ENCODE measurements at places on chromosomes 5 and 9. TPM values are rescaled to one million over a fixed set of nuclear protein-coding genes. Genes with fewer than 3 reads are reported as not detected.

GRCh38 chr9:125085703-125086477 is 57.4 kb downstream of the SCAI start:
- no peaks in the 10 kb centered on the region for H3K27me3 ChIP-seq
- peaks cover 35% of the 10 kb centered on the region for H3K36me3 ChIP-seq
- no peak overlapping the region for H3K27ac ChIP-seq
- H3K4me1 ChIP-seq = peaks cover 4% of the 10 kb centered on the region
- DNase-seq = no peak
- no peak overlapping the region for H3K4me3 ChIP-seq

- no peak overlapping the region for H3K27ac ChIP-seq
- H3K4me3 ChIP-seq = no peak overlapping the region
- no peaks in the 10 kb centered on the region for H3K4me1 ChIP-seq
- H3K36me3 ChIP-seq = no peaks in the 10 kb centered on the region
Measured at GRCh38 chr9:111176511-111176910, 138.2 kb upstream of the LPAR1 start.

DNA sequence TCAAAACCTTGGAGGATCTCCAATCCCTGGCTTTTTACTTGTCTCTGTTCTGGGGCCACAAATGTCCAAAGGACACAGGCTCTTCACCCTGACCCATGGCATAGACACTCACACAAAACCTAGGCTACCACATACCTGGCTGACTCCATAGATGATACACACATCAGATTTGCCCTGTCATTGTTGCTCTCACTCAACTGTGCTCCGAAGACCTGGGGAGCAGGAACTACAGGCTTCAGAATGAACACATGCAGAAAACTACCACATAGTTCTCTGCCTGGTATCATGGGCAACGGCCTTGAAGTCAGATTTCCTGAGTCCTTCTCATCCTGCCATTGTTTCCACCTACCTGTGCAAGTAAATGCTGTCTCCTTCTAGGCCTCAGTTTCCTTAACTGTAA is 226.2 kb downstream of the KIF4B start:
- DNase-seq = no peak
- H3K27me3 ChIP-seq = no peaks in the 10 kb centered on the region
- no peaks in the 10 kb centered on the region for H3K4me1 ChIP-seq
- no peak overlapping the region for H3K27ac ChIP-seq

- no peaks in the 10 kb centered on the region for H3K36me3 ChIP-seq
- H3K4me3 ChIP-seq = no peak overlapping the region
- peaks cover 3% of the 10 kb centered on the region for H3K27me3 ChIP-seq
- DNase-seq = no peak
- peaks cover 7% of the 10 kb centered on the region for H3K4me1 ChIP-seq
Measured at GRCh38 chr9:72996684-72997314, 43.9 kb upstream of the ALDH1A1 start.

Gene CCDC152
- total RNA-seq = 9.6 TPM
